ENCODE measurements at places on chromosomes 1 and 21.
A peak's percentile ranks its signal among the peaks of the same experiment; 100 is the strongest.

GRCh38 chr1:32005522-32005921, 8.1 kb upstream of the KHDRBS1 start:
- ATAC-seq: no peak

DNA sequence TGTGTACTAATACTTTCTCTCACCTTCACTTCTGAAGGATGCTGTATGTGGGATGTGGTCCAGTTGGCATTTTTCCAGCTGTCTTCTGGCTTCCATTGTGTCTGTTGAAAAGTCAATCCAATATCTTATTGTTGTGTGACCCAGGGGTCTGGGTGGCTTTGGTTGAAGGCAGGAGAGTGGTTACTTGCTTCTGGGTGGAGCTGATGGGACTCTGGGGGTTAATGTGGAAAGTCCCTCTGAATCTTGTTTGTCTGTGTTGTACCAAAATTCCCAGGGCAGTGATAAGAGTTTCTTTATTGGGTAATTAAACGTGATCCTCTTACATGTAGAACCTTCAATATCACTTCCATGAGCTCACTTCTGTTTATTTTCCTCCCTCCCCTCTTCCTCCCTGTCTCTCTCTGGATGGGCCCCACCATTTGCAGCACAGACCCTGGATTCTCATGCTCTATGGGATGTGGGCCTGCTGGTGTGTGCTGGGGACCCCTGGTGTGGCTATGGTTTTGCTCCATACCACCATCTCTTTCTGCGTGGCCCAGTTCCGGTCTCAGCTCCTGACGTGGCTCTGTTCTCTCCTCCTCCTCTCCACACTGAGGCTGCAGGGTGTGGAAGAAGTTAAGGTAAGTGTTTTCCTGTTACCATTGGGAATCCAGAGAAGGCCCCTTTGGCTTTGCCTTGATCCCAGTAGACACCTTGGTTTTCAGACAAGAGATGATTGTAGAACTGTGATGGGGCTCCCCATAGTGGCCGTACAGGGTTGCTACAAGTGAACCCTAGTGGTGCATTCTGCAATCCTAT, 71.5 kb downstream of the HHAT start:
- peak; percentile 81 for ATAC-seq

- ATAC-seq: peak; percentile 31
These were observed 40.6 kb upstream of the MAP10 start for GRCh38 chr1:232764458-232765251.

GRCh38 chr1:172071746-172072145, 230.4 kb downstream of the DNM3 start:
- ATAC-seq: no peak

DNA sequence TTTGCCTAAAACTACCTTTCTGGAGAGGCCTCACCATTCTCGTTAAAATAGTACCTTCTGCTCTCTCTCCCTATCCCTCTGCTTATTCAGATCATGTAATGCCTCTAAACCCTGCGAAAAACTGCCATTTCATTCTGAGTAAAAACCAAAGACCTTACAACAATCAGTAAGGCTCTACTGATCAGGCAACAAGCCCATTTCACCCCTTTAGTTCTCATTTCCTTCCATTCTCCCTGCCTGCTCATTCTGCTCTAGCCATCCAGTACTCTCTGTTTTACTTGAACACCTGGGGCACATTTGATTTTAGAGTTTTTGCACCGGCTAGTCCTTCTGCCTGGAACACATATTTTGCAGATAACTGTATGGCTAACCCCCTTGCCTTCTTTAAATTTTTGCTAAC, 187.8 kb downstream of the COQ8A start:
- ATAC-seq: no peak

- ATAC-seq: no peak
These were observed 17.5 kb upstream of the ECE1 start for GRCh38 chr1:21307663-21308305.

- no peak for ATAC-seq
These were observed 1357.6 kb upstream of the B3GALT2 start for GRCh38 chr1:194544012-194544411.

- ATAC-seq: no peak
These were observed 77.4 kb downstream of the DMRTB1 start for GRCh38 chr1:53536606-53537005.

GRCh38 chr1:76949503-76949902, 82.2 kb downstream of the ST6GALNAC5 start:
- no peak for ATAC-seq

DNA sequence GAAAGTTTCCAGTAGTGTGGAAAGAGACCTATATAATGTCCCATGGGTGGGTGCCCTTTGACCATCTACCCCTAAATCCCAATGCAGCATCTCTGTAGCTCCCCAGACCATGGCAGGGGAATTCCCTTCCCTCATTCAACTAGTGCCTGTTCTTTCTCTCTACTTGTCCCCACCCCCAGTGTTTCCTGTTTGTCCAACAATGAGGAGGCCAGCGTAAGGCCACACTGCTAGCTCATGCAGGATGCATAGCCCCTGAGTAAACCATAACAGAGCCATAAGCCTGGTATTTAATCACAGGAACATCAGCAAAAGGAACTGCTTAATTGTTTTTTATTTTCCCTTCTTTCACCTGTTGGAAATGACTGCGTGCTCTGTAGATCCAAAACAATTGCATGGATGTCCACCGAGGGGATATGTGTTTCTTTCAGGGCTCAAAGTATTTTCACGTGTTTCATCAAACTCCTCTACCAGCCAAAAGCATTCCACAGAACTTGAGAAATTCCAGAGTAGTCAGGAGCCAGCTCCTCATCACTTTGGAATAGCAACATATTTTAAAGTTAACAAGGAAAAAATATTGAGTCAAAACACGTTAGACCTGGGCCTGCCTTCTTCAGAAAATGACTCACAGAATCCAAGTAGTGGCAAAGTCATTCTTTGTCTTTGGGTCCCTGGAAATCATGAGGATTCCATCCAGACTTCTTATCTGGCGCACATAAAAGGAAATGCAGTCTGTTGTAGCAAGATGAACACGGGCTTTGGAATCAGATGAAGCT, 162.5 kb upstream of the SGIP1 start:
- peak; percentile 57 for ATAC-seq

DNA sequence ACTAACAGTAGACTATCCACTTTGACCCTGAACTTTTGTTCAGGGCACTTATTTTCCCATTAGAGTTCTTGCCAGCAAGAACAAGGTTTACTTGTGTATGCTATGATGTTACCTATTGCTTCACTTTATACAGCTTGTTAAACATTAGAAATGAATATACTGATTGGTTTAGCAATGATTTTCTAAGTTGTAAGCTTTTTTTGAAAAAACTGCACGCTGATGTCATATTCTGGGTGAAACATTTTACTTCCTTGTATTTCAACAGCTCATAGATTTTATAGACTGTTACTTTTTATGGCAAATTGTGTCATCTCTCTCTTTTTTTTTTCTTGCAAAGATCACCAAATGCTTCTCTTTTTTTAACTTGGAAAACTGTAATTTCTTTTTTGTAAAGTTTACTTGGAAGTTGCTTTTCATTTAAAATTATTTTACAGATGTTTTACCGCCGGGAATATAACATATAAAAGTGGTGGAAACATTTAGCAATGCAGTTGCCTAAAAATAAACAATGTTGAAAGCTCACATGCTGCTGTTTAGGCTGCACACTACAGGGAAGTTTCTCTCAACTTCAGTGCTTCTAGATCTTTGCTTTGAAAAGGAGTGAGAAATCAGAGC, 215.3 kb upstream of the NFIA start:
- ATAC-seq: no peak

DNA sequence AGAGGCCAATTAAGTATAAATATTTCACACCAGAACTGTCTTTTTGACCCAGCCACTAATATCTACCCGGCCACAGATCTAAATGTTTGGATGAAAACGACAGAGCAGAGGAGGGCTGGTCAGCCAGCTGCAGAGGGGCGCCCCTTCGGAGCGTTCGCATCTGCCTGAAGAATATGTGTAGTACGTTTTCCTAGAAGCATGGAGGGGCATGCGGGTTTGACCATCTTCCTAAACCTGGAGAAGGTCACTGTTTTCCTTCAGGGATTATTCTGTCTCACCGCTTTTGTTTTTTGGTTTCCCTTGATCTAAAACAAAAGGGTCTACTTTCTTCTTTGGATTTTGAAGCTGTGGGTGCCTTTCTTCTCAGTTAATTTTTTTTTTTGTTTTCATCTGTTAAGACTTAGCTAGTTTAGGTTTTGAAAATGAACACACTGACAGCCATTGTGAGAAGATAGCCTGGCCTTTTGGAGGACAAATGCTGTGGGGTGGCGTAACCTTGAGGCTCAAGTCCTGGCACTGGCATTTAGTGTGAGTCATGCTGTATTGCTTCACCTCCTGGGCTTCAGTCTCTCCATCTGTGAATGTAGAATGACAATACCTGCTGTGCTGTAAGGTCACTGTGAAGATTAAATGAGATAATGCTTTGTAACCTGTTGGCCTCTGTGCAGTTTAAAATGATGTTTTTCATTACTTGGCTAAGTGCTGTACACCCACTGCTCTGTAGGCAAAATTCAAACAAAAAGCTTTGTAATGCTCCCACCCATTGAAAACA, 74.1 kb upstream of the IRF2BP2 start:
- ATAC-seq: peak; percentile 97

GRCh38 chr1:118183586-118183985, 1.4 kb downstream of the SPAG17 start:
- ATAC-seq: no peak

DNA sequence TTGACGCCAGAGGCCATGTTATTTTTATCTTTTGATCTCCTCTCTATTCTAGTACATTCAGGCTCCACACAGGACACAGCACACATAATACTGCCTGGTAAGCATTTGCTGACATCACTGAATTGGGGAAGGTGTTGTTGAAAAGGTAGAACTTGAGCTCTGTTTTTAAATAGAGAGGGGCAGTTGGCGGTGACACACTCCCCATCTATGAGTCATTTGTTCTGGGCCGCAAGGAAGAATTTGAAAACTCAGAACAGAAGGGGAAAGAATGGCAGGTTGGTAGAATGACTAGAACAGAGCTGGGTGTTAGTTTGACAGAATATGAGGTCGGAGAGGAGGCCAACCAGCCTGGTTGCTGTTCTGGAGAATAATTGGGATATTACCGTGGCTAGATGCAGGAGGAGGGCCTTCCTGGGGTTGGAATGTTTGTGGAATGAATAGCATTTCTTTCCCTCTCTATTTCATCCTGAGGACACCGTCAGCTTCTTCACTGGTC, 52.1 kb upstream of the ERRFI1 start:
- peak; percentile 87 for ATAC-seq

- ATAC-seq: no peak
These were observed 3.7 kb downstream of the IBA57 start for GRCh38 chr1:228169345-228169744.

DNA sequence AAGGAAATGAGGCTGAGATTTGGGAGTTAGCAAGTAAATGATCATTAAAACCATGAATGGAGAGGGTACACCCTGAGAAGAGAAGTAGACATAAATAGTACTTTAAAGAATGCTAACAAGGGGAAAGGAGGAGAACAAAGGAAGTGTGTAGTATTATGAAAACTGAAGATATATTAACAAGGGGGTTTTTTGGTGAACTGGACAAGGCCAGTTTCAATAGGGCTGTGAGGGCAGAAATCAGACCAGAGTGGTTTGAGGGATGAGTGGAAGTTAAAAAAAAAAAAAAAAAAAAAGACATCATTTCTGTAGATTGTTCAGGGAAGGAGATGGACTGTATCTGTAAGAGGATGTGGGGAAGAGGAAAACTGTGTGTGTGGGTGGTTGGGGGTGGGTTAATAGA, 137.1 kb downstream of the PLA2G4A start:
- no peak for ATAC-seq

All from gastroesophageal sphincter (tissue), 4 donors.